Left forelimb (tissue), 1 donor: ENCODE measurements at places on chromosomes 12 and 14.

DNA sequence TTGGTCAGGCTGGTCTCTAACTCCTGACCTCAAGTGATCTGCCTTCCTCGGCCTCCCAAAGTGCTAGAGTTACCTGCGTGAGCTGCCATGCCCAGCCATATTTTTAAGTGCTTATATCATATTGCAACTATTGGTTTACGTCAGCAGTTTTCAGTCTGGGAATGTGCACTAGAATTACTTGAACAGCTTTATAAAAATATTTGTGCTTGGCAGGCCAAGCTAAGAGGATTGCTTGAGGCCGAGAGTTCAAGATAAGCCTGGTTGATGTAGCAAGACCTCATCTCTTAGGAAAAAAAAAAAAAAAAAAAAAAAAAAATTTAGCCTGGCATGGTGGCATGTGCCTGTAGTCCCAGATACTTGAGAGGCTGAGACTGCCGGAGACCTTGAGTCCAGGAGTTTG lies 17.1 kb downstream of the KIAA0586 start:
- DNase-seq = no peak

- no peak for DNase-seq
Observed at GRCh38 chr14:81193924-81194633, 26.7 kb downstream of the GTF2A1 start.

DNA sequence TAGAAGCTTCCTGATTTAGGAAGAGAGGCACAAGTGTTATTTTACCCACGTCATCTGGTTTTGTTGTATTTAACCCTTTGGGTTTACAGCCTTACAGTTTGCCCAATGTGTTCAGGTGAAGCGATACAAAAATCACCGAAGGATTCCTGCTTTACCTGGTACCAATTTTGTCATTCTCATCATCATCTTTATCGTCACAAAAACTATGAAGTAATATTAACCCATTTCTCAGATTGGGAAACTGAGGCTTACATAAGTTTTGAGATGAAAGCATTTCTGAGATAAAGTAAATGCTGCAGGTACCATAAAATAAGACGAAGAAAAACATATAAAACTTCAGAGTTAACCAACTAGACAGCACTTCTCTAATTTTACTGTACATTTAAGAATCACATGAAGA lies 370.6 kb upstream of the OR4E1 start:
- DNase-seq = no peak

DNA sequence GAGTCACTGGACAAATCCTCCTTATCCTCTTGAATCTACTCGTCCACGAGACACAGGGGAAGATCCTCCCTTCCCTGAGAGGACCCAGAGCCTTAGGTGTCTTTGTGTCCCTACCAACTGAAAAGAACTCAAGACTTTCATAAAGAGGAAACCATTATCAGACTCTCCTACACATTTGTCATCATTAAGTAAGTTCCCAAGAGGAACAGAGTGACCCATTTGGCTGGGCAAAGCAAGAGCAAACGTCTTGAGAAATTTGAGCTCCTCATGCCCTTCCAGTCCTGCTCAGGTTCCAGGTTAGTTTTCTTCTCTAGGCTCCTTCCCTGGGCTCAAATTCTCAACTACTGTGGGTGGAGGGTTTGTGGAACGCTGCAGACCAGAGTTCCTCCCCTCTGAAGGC lies 5.7 kb downstream of the MLF2 start:
- DNase-seq = no peak
